Stimulated activated CD8-positive, alpha-beta memory T cell treated with anti-CD3 and anti-CD28 coated beads, Interleukin-4, amount 100 ng/mL, for 4 hours (primary cell): ENCODE measurements at places on chromosomes 2 and 18.

- no peak for DNase-seq
Measured at GRCh38 chr2:235552671-235553070, 58.8 kb downstream of the AGAP1 start.

DNA sequence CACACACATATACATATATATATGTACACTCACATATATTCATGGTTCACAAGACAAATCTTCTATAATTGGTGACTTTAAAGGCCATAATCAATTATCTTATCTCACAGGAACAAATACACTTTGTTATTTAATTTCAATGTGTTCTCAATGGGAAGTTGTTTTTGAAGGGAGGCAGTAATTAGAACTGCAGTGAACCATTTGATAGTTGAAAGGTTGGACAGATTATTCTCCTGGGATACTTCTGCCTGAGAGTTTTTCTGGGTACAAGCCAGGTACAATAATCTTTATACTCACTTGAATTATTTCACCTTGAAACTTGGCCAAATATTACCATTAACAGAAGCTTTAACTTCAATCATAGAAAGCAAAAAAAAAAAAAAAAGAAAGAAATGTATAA is 546.6 kb upstream of the LRRTM4 start:
- no peak for DNase-seq

DNA sequence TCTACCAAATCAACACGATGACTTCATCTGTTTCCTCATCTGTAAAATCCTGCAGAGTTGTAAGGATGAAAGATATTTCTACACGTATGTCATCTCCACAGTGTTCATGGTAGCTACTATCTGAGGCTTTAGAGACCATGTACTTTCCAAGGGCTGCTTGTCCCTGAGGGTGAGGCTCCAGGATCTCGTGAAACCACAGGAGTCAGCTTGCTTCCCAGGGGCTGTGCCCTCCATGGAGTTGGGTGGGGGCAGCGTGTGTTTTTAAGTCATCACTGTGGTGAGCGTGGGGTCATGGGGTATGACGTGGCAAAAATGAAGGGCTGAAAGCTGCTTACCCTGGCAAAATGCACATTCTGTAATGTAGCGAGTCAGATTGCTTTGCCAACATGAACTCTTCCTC is 81.6 kb downstream of the ASAP2 start:
- DNase-seq: no peak

DNA sequence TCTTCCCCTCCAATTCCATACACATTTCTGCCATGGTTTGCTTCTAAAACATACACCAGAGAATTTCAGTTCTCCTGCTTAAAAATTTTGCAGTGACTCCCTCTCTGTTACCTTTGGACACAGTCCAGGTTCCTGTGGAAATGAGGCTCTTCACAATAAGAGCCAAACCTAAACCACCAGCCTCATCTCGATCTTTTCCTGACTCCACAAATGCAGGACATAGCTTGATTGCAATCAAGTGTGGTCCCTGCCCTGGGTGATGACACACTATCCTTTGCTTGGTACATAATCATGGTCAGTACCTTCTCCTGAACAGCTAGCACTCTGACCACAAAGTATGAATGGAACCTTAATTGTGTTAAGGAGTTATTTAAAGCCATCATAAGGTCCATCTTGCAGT is 134.9 kb upstream of the CHAC2 start:
- no peak for DNase-seq

GRCh38 chr2:160533482-160533881 is 39.9 kb upstream of the RBMS1 start:
- DNase-seq: no peak

- DNase-seq: no peak
Measured at GRCh38 chr2:20745924-20746555, 76.9 kb downstream of the LDAH start.

GRCh38 chr2:132374961-132375360 is 41.6 kb upstream of the GPR39 start:
- DNase-seq: no peak

GRCh38 chr2:163401481-163401880 is 334.3 kb downstream of the FIGN start:
- no peak for DNase-seq

- DNase-seq: no peak
Measured at GRCh38 chr2:206701952-206702605, 16.1 kb downstream of the DYTN start.

GRCh38 chr2:40292291-40292690 is 159.6 kb downstream of the SLC8A1 start:
- DNase-seq: no peak

GRCh38 chr2:204732019-204732418 is 186.7 kb downstream of the PARD3B start:
- DNase-seq: no peak

GRCh38 chr2:85737481-85737880 is 16.3 kb upstream of the ATOH8 start:
- no peak for DNase-seq

DNA sequence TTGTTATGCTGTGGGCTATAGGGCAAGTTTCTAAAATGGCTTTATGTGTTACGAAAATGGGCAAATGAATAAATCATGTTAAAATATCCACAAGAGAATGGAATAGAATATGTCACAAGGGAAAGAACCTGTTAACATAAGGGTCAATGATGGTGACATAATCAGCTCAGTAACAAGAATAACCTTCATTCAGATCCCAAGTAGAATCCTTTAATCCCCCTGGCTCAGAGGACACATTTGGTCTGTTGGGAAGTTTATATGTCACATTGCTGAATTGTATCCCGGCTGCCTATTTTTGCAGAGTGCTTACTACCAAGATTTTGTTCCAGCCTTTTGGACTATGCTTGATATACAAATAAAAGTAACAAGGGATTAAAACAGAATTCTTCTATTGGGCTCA is 13.1 kb upstream of the LGALSL start:
- DNase-seq: no peak

DNA sequence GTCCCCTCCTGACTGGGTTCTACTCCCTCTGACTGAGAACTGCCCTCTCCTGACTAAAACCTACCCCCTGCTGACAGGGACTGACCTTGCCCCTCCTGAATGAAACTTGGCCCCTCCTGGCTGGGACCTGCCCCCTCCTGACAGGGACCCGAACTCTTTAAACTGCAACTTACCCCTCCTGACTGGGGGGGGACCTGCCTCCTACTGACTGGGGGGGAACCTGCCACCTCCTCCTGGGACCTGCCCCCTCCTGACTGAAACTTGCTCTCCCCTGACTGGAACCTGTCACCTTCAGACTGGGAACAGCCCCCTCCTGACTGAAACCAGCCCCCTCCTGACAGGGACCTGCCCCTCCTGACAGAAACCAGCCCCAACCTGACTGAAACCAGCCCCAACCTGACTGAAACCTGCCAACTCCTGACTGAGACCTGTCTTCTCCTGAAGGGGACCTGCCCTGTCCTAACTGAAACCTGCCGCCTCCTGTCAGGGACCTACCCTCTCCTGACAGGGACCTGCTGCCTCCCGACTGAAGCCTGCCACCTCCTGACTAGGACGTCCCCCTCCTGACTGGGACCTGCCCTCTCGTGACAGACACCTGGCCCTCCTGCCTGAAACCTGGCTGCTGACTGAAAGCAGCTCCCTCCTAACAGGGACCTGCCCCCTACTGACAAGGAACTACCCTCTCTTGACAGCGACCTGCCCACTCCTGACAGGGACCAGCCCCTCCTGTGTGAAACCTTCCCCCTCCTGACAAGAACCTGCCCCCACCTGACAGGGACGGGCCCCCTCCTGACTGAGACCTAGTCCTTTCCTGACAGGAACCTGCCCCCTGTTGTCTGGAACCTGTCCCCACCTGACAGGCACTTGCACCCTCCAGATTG is 87.1 kb downstream of the PXDN start:
- no peak for DNase-seq

GRCh38 chr18:55503167-55503820 is 84.7 kb downstream of the TCF4 start:
- no peak for DNase-seq

DNA sequence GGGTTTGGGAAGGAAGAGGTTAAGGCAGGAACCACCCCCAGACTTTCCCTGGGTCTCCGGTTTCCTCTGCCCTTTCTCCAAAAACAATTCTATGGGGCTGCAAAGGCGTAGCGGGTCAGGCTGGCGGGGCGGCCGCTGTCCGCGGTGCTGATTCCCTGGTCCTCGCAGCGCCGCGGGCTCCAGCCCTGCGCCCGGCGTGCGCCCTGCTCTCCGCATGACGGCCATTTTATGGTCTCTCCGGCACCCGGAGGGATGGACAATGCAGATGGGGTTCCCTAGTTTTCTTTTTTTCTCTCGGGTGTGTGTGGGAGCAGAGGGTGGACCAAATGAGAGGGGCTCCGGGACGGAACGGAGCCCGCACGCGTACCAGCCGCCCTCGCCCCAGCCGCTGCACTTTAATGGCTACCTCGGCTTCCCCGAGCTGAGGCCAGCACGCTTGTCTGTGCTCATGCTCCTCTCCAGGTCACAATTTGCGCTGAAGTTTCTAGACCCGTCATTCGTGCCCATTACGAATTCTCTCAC is 1.6 kb downstream of the ST8SIA3 start:
- no peak for DNase-seq

DNA sequence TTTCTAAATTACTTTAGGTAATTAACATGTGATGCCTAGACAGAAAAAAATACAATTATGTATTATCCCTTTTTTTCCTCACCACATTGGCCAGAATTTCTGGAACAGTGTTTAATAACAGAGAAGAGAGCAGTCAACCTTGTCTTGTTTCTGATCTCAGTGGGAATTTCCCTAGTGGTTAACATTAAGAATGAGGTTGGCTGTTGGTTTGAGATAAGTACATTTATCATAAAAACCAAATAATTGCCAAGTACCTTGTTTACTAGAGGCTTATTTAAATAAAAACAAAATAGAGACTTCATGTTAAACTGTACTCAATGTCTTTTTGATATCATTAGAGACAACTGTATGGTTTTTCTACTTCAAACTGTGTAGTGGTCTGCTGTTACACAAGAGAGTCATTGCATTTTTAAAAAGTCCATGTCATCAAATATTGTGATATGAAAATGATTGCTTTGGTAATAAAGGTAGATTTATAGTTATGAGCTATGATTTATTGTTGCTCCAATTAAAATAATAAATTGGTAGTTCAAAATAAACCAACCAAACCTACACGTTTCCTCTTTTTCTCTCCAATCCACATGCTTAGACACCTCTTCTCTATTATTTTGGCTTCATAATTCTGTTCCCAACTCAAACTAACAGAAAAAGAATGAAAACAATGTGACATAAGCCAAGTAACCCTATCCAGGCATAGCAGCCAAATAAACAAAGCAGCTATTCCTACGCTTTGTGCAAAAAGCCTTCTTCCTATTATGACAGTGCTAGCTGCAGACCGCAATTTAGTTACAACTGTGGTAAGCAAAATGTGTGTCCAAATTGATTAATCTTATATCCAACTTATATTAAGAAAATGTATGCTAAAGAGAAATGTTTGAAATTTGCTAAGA is 20.9 kb upstream of the TANK start:
- DNase-seq: no peak

- no peak for DNase-seq
Measured at GRCh38 chr2:212912445-212913103, 238.8 kb downstream of the IKZF2 start.

- no peak for DNase-seq
Measured at GRCh38 chr2:62570861-62571698, 65.1 kb upstream of the TMEM17 start.

GRCh38 chr2:58073751-58074150 is 27.1 kb downstream of the VRK2 start:
- DNase-seq: no peak

GRCh38 chr2:102892698-102893310 is 131.0 kb downstream of the TMEM182 start:
- DNase-seq: no peak

GRCh38 chr18:74291472-74291770 is 342 bp downstream of the CYB5A start:
- no peak for DNase-seq

GRCh38 chr2:227368574-227368973 is 10.5 kb downstream of the TM4SF20 start:
- DNase-seq: no peak

DNA sequence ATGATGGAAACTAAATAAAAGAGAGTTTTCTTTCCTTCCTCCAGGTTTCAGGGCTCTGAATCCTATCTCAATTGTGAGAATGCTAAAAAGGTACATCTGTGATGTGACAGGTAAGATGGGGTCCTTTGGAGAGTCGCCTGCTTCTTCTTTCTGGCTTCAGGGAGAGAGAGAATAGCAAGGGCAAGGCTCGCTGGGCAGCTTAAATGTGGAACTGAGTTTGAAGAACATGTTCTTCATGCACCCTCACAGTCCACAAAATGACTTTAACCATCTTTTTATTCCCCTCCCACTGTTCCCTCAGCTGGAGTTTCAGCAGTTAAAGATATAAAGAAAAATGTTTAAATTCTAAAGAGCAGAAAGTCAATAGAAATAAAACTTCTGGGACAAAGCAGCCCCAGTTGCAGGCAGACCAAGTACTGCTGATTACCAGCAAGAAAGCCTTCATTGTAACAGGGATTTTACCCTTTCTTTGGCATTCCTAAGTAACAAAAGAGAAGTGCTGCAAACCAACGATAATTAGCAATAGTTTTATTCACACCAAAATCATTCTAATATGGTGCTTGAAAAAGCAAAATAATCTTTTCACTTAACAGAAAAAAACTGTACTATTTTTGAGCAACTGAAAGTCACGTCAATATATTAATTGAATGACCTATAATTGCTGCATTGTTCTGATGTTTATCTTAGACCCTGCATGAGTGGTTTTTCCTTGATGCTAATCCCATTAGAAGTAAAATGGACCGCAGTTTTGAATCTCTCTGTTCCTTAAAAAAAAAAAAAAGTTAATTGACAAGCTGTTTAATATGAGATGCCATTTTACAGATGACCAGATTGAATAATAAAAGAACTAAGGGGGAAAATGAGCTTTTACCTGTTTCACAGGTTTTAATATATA is 61.5 kb downstream of the LRP2 start:
- no peak for DNase-seq

DNA sequence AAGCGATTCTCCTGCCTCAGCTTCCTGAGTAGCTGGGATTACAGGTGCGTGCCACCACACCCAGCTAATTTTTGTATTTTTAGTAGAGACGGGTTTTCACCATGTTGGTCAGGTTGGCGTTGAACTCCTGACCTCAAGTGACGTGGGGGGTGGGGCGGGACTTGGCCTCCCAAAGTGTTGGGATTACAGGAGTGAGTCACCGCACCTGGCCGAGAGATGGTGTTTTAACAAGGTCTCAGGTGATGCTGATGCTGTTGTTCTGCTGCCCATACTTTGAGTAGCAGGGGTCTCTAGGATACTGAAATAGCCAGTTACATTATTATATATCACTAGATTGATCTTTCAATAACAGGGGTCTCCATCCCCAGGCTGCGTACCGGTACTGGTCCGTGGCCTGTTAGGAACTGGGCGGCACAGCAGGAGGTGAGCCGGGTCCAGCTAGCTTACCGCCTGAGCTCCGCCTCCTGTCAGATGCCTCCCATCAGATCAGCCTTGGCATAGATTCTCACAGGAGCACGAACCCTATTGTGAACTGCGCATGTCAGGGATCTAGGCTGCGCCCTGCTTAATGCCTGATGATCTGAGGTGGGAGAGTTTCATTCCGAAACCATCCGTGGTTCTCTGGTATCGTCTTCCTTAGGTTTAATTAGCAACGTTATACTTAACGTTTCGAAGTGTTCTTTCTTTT is 48.3 kb upstream of the SLC38A11 start:
- DNase-seq: no peak
